ENCODE measurements at places on chromosomes 16 and 17.

GRCh38 chr17:4142107-4142900 is 526 bp downstream of the ZZEF1 start:
- DNase-seq, result peak; percentile 82

- no peak for DNase-seq
These were observed 57.8 kb downstream of the BAHCC1 start for GRCh38 chr17:81453076-81453475.

DNA sequence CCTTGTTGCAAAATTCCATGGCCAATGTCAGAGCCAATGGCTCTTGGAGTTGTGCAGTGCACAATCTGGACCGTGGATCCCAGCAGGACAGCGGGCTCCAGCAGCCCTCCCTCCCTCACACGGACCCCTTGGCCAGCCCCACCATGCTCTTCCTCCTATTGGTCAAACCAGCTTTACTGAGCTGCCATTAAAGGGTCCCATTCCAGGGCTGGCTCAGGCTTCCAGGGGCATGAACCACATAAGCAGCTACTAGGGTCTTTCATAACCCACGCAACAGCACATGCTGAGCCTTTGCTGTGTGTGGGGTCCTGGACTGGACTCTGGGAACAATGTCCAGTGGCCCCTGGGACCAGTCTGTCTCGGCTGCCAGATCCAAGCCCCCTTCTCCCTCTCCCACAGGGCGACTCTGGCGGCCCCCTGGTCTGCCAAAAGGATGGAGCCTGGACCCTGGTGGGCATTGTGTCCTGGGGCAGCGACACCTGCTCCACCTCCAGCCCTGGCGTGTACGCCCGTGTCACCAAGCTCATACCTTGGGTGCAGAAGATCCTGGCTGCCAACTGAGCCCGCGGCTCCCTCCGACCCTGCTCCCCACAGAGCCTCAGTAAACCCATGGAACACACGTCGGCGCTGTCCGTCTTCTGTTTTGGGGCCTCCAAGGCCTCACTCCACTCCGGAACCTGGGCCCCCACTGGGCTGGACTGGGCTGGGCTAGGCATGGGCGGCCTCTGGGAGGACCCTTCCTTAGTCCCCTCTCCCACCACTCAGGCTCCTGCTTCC is 5.7 kb downstream of the CTRB1 start:
- DNase-seq, result no peak

- DNase-seq, result no peak
These were observed 29.6 kb upstream of the PHLPP2 start for GRCh38 chr16:71754108-71754507.

GRCh38 chr16:22948603-22949368 is 134.8 kb downstream of the HS3ST2 start:
- DNase-seq, result peak; percentile 68

DNA sequence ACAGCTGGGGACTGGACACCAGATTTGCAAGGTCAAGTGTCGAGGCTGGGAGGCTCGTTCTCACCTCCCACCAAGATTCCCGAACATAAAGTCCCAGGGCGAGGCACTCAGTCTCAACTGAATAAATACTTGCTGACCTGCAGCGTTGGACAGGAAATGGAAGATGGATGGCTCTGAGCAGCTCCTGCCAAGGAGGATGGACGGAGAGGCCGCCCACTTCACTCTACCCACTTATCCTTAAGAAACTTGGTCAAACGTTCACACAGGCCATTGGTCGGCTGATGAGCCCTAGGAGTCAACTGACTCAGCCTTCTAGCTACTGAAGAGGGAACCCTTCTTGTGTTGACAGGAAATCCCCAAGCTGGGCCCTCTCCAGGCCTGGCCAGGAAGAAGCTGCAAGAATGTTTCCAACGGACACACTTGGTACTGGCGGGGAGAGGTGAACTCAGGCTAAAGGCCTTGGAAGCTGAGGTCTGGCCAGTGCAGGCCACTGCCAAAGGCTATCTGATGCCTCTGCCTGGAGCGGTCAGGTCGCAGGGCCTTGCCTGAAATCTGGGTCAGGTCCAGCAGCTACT is 50.0 kb downstream of the VAC14 start:
- peak; percentile 86 for DNase-seq

GRCh38 chr17:50659179-50659578 is 24.5 kb downstream of the ABCC3 start:
- DNase-seq, result no peak

DNA sequence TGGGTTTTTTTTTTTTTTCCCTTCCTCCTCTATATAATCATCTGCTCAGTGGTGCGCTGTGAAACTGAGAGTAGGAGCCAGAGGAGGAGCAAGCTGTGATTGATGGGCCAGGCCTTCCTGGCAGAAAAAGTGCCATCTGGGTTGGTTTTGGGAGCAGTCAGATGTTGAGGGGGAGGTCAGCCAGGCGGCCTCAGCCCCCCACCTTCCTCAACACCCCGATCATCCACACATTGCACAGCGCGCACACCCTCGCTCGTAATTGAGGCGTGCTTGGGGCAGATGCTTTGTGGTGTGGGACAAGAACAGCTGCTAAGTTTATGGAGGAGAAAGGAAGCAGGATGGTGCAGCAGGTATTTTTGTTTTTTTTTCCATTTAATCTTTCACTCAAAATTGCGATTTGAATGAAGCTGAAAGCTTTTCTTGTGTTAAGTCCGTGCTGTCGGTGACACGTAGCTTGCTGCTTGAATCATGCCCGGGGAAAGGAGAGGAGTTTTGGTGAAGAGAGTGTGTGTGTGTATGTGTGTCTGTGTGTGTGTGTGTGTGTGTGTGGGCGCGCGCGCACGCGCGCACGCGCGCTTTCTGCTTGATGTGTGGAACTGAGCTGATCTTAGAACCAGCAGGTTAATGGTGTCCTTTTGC is 177.4 kb downstream of the RBFOX1 start:
- no peak for DNase-seq

DNA sequence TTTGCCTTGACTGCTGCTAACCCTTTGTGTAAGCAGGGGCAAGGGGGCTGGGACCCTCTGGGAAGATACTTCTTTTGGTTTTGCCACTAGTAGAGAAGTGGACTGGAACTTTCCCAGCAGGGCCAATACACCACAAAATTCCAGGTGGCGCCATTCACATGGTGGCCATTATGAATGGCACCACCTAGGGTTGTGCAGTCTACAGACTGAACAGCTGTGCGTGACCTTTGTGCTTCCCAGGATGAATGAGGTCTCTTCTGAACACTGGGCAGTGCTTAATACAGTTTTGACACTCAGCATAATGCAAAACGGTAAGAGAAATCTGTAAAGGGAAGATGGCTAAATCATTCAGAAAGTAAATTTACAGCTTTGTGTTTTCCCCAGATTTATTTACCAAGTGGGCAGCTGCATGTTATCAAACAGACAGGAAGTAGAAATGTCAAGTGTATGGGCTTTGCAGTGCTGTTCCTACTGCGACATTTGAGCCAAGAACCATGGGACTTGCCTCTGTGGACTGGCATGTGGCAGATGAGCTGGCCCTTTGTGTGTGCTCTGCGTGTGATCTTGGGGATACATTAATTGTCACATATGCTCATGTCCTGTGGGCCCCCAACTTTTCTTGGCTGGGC is 9.2 kb downstream of the SYT17 start:
- DNase-seq, result no peak

DNA sequence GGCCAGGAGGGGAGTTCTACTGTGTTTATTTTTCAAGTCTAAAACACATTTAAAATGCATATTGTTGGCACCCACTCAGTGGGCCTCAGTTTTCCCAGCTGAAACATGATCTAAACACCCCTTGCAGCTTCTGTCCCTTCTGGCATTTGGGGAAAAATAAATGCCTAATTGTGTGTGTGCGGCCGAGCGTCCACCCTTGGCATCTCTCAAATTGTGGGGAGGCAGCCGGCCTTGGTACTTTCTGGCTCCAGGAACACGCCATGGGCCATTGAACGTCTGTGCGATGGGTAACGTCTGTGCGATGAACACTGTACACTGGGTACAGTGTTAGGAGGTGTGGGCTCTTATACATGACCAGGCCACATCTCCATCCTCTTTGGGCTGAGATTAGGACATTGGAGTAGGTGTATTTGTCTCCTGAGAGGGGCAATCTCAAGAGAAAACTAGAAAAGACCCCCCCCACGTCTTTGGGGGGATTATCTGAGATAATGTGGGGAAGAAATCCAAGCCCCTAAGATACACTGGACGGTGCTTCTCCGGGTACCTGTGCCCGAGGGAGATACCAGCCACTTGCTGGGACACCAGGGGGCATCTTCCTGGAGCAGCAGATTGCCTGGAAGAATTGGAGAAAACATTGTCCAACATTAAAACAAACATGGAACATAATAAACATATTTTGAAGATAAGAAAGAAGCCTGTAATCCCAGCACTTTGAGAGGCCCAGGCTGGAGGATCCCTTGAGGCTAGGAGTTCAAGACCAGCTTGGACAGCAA is 54.9 kb downstream of the RAB11FIP4 start:
- DNase-seq, result no peak

- DNase-seq, result no peak
These were observed 144.1 kb downstream of the PITPNC1 start for GRCh38 chr17:67520916-67521774.

- DNase-seq, result no peak
These were observed 3.6 kb upstream of the C16orf96 start for GRCh38 chr16:4552541-4552940.

DNA sequence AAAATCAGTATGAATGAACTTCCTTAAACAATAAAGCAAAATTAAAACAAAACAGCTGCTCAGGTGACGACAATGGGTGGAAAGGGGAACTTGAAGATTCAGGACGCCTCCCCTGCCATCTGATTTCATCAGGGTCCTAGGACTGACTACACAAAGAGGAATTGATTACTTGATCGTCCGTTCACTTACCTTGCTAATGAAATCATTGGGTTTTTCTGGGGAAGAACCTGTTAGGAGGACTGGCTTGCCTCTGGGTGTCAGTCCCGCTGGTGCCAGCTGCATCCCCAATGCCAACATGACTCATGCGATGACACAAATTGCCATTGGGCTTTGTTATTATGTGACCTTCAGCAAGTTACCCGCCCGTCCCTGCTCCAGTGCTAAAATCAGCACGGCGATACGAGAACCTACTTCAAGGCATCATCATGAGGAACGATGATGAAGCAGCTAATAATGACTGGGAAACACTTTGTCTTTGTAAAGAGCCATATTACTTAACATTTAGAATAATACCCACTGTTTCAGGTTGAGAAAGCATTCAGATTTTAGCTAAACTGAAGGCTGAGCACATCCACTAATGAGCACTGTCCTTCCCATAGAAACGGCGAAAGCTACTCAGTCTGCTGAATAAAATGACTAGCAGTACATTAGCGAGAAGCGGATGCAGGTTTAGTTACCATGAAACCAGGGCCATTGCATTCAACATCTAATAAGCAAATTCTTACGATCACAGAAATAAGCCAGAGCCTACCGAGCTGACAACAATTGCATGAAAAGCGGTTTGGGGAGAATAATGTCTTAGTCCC is 139.4 kb downstream of the ZFHX3 start:
- DNase-seq, result no peak

GRCh38 chr17:78617511-78618061 is 40.4 kb upstream of the DNAH17 start:
- peak; percentile 73 for DNase-seq

GRCh38 chr16:67552476-67552875 is 9.8 kb upstream of the CTCF start:
- no peak for DNase-seq

DNA sequence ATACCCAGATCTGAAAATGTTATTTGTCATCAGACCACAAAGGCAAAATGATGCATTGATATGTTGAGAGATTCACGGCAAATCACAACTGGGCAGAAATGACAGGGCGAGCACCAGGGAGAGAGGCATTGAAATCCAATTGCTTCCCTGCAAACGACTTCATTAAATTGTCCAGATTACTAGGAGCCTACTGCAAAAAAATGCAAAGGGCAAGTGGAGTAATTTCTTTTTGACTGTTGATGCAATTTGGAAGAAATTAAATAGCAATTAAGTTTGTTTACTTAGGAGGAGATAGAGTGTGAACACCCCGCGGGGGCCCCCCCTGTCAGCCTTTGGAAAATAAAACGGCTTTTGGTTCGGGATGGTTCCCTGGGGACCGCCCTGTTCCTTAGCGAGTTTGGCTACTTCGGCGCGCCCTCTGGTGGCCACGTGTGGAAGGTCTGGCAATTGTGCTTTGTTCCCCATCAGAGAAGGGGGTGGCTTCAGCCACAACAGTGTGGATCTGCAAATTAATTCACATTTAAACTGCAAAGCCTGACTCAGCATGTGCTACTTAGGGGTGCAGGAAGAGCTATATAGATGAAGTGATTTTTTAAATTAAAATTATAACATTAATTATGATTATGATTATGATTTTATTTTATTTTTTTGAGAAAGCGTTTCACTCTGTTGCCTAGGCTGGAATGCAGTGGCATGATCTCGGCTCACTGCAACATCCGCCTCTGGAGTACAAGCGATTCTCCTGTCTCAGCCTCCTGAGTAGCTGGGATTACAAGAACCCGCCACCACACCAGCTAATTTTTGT is 14.5 kb upstream of the TMC7 start:
- peak; percentile 96 for DNase-seq

- DNase-seq, result no peak
These were observed 143.4 kb downstream of the IRF8 start for GRCh38 chr16:86042393-86042792.

DNA sequence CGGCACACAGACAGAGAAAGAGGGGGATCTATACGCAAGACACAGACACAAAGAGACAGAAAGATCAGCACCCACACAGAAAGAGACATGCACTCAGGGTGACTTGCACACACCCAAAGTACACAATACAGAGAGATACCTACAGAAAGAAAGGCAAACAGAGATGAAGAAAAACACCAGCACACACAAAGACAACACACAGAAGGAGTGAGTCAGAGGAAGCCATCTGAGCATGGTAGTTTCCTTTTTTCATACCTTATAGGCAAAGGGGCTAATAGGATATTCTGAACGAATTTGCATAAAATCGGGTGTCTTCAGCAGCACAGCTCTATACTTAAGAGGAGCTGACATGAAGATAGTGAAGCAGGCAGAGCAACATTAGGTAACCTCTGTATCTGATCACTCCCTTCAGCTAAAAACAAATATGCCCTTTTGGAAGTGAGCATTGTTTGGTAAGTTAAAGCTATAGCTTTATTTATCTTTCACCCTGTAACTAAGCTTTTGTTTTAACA is 198.6 kb downstream of the AATF start:
- DNase-seq, result no peak

GRCh38 chr17:4691686-4692085 is 12.3 kb downstream of the PELP1 start:
- no peak for DNase-seq

GRCh38 chr16:31331807-31332301 is 23.1 kb upstream of the ITGAX start:
- DNase-seq, result no peak

DNA sequence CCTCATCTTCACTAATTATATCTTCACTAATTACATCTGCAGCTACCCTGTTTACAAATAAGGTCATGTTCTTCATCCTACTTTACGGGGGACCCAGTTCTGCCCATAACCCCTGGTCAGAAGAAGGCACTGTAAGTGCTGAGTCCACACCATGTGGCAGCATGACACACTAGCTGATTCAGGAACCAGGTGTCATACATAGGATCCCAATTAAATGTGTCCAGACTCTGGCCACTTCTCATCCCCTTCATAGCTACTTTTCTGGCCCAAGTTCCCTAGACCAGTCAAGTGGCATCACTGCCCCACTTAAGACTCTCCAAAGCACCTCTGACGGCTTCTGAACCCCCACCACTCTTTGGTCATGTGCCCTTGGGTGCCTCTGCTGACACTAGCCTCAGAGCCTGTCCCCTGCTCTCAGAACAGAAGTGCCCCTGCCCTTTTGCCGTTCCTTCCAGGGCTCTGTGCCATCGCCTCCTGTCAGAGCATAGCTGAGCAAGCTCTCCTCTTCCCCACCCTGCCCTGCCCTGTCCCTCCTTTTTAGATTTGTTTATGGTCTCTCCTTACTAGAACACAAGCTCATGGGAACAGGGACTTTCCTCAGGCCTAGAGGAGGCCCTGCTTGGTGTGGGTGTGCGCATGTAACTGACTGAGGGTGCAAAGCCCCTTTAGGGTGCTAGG is 61.1 kb downstream of the B9D1 start:
- DNase-seq, result peak; percentile 8

Data from aorta (tissue), 5 donors.